NCI-H1436 (cell line): ENCODE measurements at places on chromosomes 3 and 15.

GRCh38 chr15:58322253-58322652 is 109.5 kb upstream of the LIPC start:
- DNase-seq, result no peak

DNA sequence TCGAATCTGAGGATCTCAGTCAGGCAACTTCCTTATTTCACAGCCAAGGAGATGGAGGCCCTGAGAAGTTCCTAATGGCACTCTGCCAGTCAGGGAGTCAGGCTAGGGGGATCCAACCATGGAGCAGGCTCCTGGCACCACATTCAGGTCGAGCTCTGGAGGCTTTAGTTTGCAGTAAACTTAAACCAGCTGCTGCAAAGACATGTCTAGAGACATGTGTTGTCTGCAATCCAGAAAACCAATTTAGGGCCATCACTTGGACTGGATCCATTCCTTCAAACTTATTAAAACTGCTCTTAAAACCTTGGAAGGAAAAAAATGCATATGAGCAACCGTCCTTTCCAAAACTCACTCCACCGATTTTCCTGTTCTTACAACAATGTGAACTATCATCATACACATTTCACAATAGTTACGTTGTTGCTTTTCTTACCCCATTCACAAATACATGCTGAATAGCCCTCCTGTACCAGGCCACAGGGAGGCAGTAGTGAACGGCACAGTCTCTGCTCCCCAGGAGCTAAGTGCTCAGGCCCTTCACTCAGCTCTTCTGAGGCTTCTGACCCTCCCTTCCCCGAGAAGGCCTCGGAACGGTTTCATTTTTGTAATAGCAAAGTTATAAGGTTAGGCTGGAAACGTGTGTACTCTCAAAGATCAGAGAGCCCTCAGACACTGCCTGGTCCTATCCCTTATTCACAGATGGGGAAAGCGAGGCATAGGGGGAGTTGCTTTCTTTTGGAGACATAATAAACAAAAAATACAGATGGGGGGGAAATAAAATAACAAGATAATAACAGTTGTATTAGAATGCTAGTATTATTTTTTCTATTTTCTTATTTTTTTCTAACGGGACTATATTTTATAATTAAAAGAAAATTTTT is 20.1 kb downstream of the RFT1 start:
- DNase-seq, result no peak

DNA sequence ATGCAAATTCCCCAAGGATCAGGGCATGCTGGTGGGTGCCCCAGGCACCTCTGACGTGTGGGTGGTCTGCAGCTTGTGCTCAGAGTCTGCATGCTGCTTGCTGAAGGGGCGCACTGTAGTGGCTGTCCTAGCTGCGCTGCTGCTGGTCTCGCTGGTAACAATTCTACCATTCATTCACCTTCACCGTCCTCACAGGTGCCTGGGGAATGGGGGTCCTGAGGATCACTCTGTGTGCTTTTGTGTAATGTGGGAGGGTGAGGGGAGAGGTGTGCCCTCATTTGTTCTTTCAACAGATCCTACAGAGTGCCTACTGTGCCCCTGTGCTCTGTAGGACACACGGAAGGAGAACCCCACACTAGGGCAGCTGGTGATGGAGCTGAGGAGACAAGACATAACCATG is 2.1 kb upstream of the ITGA11 start:
- no peak for DNase-seq

DNA sequence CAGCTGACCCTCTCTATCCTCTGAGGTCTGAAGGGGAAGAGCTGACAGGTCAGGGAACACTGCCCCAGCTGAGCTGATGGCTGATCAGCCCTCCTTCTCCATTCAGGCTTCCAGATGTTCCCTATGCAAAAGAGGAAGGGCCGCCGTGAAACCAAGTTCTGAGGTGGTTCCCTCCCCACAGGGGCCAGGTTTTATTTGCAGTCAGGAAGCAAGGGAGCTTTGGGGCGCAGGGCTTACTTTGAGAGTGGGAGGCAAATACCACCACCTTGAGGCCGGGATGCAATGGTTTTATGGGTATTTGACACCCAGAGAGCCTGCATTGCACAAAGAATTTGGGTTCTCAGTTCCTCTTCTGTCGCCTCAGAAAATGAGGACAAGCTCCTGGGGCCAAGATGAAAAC is 186.9 kb downstream of the ARRDC4 start:
- DNase-seq, result no peak

- no peak for DNase-seq
Measured at GRCh38 chr3:37500518-37500917, 326.1 kb upstream of the LRRFIP2 start.

GRCh38 chr15:75368689-75369239 is 357 bp upstream of the MAN2C1 start:
- no peak for DNase-seq

DNA sequence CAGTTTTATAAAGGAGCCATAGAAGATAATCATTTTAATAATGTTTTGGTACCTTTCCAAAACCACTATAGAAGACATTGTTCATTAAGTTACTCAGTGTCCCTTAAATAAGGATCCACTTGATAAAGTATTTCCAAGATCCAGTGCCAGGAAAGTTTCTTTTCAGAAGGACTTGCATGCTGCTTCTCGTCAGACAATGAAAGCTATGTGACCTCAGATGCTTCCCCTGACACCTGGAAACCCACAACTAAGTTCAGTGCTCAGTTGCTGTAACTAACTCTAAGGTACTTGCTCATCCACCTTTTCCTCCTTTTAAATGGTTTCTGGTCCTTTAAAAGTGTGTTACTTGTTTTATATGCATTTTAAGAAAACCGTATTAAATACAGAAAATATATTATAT is 7.3 kb downstream of the SSR3 start:
- no peak for DNase-seq

DNA sequence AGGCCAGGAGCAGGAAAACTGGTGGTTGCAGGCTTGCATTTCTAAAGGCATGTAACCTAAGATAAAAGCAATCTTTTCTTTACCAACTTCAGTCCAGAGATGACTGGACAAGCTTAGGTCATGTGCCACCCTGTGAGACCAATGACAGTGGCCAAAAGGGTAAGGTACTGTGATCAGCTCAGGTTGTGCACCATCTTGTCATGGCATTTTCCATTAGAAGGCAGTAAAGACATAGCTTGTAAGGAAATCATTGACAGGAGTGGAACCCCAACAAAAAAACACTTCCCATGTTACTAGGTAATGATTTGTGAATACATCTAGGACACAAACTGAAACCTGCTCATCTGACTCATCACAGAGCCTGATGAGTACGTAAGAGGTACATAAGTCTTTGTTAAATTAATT is 35.2 kb downstream of the SSR3 start:
- DNase-seq, result no peak

DNA sequence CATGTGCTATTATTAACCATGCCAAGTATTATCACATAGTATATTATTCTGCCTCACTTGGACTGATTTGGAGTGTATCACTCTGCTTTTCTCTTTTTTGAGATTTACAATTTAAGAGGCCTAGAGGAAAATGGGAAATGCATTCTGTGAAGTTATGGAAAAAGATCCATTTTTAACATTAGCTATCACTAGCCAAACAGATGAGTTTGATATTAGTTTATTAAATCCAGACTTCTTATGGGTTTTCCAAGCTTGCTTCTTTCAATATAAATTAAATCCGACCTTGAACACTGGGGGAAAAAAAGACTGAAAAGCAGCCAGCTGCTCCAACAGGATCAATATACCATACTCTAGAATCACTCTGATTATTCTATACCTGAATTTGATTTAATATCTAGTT is 30.1 kb upstream of the PLOD2 start:
- no peak for DNase-seq

- DNase-seq, result no peak
Measured at GRCh38 chr3:140571836-140572235, 106.0 kb upstream of the TRIM42 start.

DNA sequence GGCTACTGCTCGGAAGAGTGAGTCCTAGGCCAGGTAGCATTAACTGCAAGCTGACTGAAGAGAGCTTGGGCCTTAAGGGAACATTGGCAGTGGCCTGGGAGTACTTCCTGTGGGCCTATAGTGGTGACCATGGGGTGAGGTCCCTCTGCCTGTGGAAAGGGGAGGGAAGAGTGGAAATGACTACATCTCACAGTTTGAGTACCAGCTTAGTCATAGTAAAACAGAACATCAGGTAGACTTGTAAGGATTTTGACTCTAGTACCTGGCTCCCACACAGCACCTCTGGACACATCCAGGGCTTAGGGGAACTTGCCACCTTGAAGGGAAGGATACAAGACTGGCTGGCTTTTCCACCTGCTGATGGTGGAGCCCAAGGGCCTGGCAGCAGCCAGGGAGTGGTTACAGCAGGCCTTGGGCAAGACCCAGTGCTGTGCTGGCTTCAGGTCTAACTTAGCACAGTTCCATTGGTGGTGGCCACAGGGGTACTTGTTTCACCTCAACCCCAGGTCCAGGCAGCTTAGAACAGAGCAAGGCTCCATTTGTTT is 147.8 kb downstream of the SLC9A9 start:
- no peak for DNase-seq

- DNase-seq, result no peak
Measured at GRCh38 chr3:120324190-120324589, 25.0 kb downstream of the LRRC58 start.
